Sigmoid colon (tissue), 7 donors: ENCODE measurements at places on chromosomes 7 and 10. TPM values are rescaled to one million over a fixed set of nuclear protein-coding genes. Genes with fewer than 3 reads are reported as not detected.
A peak's percentile ranks its signal among the peaks of the same experiment; 100 is the strongest.

DNA sequence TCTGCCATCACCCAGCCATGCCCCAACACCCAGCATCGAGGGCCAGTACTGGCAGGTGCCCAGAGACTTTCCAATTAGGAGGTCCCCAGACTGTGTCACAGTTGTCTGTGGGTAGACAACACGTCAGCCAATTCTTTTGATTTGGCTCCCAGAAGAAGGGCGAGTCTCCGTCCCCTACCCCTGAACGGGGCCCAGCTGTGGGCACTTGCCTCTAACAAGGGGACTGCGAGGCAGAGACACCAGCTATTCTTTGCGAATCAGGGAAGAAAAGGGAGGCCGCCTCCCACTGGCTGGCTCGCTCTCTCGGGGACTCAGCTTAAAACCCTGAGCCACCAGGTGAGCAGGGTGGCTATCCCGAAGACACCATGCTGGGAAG is 167.3 kb downstream of the USP6NL start:
- no peak for DNase-seq

DNA sequence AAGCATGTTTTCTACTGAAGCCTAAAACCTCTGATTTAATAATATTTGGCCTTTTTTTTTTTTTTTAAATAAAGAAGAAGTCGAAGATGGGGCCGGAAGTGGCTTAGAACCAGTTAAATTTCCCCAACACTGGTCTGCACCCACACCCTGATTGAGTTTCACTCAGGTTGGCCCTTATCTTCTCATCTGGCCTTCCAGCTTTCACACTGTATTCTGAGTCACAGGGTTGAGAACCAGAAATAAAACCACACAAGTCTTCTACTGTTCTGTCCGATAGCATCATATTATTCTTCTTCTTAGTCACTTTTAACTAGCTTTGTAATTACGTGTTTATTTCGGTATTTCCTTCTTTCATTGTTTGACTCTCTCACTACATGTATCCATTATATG is 9.9 kb downstream of the ZNF365 start:
- no peak for DNase-seq

Gene GBX1
- not detected for polyA plus RNA-seq

- no peak for DNase-seq
These were observed 25.7 kb downstream of the HDAC9 start for GRCh38 chr7:18521236-18521589.

DNA sequence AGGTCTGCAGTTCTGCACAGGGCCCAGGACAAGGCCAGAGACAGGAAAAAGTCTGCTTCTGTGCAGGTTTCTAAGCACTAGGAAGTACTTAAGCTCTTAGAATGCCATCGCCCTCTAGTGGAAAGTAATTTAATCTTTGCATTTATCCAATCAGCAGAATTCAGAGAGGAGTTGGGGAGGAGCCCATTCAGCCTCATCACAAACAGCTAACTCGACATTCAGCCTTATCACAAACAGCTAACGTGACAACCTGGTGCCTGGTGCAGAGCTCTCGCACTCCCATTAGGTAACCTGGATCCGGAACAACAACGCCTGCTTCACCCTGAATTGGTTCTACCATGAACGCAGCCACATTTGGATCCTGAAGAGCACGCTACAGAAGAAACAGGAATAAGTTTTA is 15.2 kb downstream of the OAT start:
- no peak for DNase-seq

DNA sequence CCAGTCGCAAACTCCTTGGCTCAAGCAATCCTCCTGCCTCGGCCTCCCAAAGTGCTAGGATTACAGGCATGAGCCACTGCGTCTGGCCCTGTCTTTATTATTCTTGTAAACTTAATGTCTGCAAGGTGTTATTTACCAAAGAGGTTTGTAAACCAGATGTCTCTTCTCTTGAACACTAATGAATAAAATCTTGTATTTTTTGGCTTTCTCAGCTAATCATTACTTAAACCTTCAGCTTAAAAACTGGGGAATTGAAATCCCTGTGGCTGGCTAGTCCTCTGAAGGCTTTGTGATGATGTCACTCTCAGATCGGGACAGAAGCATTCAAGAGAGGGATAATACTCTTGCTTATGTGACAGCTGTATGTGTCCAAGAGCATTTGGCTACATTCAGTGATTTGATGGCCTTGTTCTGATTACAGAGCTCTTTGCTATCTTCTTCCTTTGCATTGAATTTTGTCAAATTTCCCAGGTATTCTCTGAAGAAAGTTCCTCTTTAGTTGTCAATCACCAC is 130.3 kb downstream of the BICC1 start:
- no peak for DNase-seq

Gene PON1
- polyA plus RNA-seq = 0.19 TPM

GRCh38 chr7:22784346-22784745 is 38.3 kb downstream of the TOMM7 start:
- DNase-seq = no peak

Gene HGF
- polyA plus RNA-seq = 0.46 TPM

GRCh38 chr7:47669901-47670384 is 88.0 kb upstream of the TNS3 start:
- DNase-seq = no peak

- no peak for DNase-seq
These were observed 90.3 kb downstream of the CHN2 start for GRCh38 chr7:29284696-29285443.

DNA sequence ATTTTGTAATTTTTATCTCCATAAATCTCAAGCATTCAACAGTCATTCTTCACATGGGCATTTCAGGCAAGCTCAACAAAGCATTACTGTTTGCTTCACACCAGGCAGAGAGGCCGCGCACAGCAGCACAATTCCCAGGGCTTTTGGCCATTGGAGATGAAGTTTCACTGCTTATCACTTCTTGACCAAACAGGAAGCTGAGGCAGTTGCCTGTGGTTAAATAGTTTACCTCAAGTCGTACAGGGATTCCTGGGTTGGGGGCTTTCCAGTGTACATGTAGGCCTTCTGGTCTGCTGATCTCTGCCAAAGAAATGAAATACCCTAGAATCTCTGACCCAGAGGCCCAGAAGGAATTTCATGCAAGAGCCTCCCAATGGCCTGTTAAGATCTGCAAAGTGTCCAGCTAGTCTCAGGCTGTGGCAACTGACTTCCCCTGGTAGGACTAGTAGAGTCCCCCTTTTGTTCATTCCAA is 11.2 kb upstream of the PRDX3 start:
- peak; percentile 22 for DNase-seq

DNA sequence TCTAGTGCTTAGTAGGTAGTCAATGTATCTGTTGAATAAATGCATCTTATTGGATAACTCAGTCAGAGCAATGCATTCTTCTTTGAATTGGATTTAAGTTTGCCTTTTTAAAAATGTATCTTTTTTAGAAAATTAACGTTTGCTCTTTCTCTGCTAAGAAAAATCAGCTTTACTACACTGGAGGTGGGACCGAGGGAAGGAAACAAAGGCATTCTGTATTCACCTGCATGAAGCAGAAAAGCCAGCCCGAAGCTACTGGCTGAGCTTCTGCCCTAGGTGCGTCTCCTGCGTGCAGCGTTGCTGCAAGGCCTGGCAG is 22.2 kb upstream of the ITGB1 start:
- DNase-seq = no peak

DNA sequence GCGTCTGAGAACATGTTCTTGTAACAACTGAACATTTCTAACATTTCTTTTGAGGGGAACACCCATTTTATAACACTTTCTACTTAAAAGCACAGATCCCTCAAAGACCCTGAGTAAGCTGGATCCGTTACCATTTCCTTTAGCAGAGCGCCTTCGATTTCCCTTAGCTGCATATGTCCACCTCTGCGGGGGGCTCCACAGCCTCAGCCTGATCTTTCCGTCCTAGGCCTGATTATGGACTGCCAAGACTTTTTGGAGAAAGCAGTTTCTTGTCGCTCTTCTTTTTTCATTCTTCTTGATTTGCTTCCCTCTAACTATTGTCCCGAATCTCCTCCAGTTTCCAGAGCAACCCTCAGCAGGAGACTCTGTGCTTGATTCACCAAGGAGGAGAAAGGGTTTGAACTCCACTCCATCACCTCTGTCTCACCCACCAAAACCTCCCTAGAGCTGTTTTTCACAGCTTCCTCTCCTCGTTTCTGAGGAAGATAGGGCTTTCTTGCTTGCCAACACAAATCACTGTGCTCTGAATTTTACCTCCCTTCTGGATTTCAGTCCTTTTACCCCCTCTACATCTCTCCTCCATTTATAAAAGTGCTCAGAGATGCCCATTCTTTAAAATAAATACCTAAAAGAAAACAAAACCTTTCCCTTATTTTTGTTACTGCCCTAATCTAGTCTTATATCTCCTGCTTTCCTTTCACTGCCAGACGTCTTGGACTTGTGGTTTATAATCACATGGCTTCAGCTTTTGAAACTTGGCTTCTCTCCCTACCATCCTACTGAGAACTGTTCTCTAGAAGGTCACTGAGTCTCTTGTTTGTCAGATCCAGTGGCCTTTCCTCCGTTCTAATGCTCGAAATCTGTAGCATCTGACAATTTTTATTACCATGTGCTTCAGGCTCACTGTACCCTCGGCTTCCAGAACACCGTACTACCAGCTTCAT is 30.5 kb upstream of the ZRANB1 start:
- no peak for DNase-seq

Gene STEAP2
- 1.4 TPM for polyA plus RNA-seq

Gene SMO
- polyA plus RNA-seq = 0.60 TPM

Gene CPXM2
- polyA plus RNA-seq = 6.7 TPM

Gene UNC5B
- 12.7 TPM for polyA plus RNA-seq

Gene PDIA4
- 183 TPM for polyA plus RNA-seq

GRCh38 chr10:79494871-79495705 is 17.2 kb upstream of the EIF5AL1 start:
- DNase-seq = no peak

- no peak for DNase-seq
These were observed 52.5 kb downstream of the CSGALNACT2 start for GRCh38 chr10:43190775-43191174.

DNA sequence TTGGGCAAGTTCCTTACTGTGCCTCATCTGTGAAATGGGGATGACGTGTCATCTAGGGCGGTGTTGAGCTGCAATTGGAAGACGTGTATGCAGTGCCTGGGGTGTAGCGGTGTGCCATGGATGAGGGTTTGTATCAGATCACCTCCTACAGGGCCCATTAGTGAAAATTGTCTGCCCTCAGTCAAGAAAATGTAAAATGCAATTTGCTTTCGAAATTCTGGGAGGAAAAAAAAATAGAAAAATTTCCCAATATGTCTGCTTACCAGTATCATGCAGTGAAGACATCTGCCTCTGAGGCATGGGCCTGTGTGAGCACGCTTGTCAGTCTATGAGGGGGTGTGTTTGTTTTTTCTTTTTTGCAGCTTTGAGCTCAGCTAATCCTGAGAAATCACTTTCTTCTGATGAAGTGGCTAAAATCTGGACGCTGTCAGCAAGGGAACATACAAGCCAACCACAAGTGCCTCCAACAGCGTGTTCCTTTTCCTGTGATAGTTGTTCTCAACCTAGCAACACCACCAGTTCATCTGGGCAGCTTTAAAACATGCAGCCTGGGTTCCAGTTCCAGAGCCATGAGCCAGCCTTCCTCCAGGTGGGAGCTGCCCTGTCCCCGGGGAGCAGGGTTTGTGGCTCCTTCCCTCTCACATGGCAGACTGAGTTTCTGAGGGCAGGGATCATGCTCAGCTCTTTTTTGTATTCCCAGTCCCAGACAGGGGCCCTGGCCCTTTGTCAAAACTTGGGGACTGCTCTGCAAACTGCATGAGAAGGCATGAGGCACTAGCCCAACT is 10.3 kb downstream of the FAM241B start:
- DNase-seq = peak; percentile 29

DNA sequence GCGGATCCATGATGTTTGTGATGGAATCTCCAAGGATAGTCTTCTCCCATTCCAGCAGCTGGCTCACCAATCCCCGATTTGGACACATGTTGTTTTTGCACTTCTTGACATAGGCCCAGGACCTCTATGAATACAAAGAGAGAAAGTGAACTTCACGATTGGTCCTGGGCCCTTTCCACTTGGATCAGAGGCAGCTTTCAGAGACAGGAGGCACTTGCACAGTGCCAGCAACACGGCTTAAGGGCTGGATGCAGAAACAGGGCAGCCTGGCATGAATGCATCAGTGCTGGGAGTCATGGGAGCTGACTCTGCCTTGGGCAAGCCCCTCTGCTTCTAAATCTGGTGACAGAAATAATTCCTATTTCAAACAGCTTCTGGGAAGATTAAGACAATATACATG is 2.1 kb upstream of the TMEM120A start:
- peak; percentile 24 for DNase-seq

GRCh38 chr10:26438534-26439341 is 597 bp downstream of the APBB1IP start:
- DNase-seq = peak; percentile 63

DNA sequence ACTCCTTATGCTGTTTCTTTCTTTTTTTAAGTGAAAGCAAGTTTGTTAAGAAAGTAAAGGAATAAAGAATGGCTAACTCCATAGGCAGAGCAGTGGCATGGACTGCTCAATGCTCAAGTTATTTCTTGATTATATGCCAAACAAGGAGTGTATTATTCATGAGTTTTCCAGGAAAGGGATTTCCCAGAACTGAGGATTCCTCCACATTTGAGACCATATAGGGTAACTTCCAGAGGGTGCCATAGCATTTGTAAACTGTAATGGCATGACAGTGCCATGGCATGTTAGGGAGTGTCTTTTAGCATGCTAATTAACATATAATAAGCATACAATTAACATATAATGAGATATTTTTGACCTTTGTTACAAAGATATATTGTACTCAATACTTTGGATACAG is 1034.5 kb upstream of the PHF14 start:
- no peak for DNase-seq

Gene CDK5
- 6.0 TPM for polyA plus RNA-seq

DNA sequence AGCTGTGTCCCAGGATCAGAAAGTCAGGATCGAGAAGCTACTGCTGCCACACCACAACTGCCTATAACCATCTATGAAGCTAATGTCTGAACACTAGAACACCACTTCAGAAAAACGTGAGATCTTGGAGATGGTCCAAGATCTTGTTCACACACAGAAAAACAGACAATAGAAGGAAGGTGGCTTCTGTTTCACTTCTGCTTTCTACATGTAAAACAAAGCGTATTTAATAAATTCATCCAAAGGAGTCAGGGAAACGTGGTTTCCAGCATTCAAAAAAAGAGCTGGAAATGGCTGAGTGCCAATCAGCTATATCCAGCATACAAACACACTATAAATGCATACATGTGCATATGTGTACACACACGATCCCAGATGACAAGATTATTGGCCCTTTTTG is 70.2 kb upstream of the CCDC71L start:
- no peak for DNase-seq
